ENCODE measurements at places on chromosomes 7 and 10.

- DNase-seq: no peak
These were observed 171.2 kb downstream of the SUGCT start for GRCh38 chr7:40306025-40306424.

- no peak for DNase-seq
These were observed 654.1 kb downstream of the INHBA start for GRCh38 chr7:41048771-41049170.

GRCh38 chr10:12382157-12382548 is 32.8 kb downstream of the CAMK1D start:
- no peak for DNase-seq

DNA sequence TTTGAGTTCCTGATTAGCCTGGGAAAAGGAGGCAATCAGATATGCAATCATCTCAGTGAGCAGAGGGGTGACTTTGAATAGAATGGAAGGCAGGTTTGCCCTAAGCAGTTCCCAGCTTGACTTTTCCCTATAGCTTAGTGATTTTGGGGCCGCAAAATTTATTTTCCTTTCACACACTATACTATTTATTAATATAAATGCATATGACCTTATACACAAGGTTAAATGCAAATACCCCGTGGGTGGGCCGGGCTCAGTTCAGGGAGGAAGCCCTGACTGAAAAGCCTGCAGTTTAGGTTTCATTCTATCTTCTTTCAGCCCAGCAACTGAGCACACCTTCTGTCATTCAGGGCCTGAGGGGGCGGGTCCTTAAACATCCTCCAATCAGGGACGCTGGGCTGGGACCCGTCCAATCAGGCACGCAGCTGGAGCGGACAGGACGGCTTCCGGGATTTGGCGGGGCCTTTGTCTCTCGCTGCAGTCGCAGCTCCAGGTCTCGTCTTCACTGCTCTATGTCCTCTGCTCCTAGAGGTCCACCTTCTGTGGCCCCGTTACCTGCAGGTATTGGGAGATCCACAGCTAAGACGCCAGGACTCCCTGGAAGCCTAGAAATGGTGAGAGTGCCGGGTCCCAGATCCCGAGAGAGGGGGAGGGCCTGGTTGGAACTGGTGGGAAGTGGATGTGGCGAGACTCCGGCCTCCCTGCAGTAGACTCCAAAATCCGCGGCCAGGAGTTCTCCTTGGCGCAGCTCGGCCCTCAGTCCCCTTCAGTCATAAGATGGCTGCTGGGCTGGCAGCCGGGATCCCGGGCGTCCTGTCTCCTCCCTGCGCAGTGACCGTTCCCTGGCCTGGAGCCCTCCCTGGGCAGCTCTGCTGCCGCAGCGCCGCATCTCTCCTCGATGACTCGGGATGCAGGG is at the start of gene ZNF273:
ZNF273 (plus strand) TSS at position 468 of the 916 bp plus-strand sequence; CDS start at position 513, 45 bp downstream.
- peak; percentile 75 for DNase-seq

DNA sequence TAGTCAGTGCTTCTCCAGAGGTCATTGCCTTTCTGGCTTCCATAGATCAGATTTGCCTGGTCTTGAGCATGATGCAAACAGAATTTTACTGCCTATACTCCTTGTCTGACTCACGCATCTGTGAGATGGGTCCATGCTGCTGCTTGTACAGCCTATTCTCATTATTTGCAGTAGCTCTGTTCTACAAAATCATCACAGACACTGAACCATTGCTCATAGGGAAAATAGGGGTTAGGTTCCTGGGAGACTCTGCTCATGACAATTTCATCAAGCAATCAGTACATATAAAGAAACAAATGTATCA is 7.4 kb upstream of the CREB3L2 start:
- no peak for DNase-seq

GRCh38 chr10:21824409-21824808 is 179.1 kb downstream of the DNAJC1 start:
- no peak for DNase-seq

GRCh38 chr10:62582804-62583208 is 208.6 kb downstream of the ZNF365 start:
- no peak for DNase-seq

DNA sequence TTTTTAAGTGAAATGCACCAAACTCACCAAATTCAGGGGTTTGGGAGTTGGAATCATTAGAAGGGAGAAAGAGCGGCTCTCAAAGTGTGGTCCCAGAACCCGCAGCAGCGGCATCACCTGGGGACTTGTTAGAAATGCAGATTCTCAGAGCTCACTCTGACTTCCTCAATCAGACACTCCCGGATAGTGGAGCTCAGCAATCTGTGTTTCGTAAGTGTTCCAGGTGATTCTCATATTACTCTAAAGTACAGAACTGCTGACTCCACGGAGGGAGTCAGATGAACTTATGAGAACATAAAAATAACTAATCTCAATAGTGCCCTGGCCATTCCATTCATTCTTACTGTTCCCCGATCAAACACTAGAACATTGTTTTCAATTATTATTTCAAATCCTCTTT is 358.7 kb upstream of the MYO3A start:
- DNase-seq: no peak

DNA sequence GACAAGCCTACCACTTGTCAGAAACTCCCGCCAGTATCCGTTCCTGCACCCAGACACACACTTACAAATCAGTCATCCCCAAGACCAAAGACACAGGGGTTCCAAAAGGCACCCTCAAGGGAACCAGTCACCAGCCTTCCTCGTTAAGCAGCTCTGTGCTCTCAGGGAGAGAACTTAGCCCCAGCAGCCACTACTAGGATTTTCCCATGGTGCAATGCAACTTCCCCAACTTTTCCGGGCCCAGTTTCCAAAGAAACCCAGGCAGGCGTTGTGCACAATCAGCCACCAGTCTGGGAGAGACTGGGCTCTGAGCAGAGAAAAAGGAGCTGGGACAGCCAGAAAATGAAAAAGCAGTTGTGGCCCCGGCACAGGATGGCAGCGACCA is 1.2 kb downstream of the DLG5 start:
- DNase-seq: peak; percentile 7

DNA sequence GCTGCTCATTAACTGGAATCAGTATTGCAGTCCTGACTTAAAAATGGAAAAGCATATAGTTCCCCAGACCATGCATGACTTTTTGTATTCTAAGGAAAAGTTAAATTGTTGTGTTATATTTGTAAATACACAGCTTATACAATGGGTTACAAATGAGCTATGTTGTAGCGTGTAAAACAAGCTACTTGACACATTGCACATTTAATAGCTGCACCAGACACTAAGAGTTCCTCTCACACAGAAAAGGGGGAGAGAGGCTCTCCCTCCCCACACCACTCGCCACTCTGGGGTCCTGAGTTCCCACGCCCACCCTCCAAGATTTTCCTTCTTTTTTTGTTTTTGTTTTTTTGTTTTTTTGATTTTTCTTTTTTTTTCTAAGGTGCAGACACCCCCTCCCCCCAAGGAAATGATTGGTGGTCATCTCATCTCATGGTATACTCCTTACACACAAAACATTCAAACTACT is 6.3 kb downstream of the KLF6 start:
- no peak for DNase-seq

DNA sequence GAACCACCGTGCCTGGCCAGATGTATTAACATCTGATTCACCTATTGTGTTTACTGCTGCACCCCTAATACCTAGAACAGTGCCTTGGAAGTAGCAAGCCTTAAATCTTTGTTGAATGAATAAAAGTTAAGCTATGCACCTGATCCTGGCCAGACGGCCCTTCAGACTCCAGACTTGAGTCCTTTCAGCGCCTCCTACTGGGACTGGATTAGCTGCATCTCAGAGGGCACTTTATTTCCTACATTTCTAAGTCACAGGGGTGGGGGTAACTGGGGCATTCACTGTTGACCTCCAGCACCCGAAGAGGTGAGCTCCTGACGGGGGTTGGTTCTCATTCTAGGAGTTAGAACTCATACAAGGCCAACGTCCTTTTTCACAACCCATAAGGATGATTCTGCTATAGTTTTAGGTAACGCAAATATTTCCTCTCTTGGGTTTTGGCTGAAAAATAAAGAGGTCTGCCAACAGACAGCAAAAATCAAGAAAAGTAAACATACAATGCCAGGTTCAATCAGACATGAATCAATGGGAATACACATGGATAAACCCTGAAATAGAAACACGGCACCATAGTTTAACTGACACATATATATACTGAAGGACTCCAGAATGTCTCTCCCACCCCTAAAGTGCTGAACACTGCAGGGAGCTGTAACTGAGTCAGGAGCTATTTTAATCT is 48.0 kb upstream of the DLG5 start:
- DNase-seq: no peak

- DNase-seq: no peak
These were observed 701 bp downstream of the MTPAP start for GRCh38 chr10:30348378-30348776.

GRCh38 chr7:157318015-157318706 is 18.6 kb upstream of the DNAJB6 start:
- DNase-seq: no peak

- DNase-seq: no peak
These were observed 63.4 kb downstream of the CTBP2 start for GRCh38 chr10:125096975-125097374.

Measured in amygdala (tissue), 56 donors.